ENCODE measurements at places on chromosomes 2 and 18. TPM values are rescaled to one million over a fixed set of nuclear protein-coding genes. Genes with fewer than 3 reads are reported as not detected.

Gene ABCG8
- total RNA-seq: not detected

DNA sequence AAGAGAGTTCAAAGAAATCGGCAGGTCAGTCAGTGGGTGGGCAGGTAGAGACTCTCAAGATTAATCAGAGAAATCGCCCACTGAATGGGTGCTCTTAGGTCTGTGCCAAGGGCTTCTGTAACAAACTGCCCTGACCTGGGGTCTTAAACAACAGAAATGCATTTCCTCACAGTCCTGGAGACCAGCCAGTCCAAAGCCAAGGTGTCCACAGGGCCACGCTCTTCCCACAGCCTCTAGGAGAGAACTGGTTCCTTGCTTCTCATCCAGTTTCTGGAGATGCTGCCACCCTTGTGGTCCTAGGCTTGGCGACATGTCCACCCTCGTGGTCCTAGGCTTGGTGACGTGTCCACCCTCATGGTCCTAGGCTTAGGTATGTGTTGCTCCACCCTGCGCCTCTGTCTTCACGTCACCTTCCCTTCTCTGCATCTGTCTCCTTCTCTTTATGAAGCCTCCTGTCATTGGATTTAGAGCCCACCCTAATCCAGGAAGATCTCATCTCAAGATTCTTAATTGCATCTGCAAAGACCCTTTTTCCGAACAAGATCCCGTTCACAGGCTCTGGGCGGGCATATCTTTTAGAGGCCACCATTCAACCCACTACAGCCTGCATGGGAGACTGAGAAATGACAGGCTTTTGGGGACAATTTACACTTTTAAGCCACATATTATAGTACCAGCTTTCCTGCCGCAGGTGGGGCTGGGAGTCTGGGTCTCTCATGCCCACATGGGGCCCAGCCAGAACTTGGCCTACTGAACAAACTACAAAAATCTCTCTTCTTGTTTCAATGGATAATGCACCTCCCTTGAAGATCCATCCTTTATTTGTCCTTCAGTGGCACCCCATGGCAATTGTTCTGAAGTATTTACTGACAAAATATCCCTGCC lies 161.3 kb downstream of the ASB1 start:
- no peak for DNase-seq

DNA sequence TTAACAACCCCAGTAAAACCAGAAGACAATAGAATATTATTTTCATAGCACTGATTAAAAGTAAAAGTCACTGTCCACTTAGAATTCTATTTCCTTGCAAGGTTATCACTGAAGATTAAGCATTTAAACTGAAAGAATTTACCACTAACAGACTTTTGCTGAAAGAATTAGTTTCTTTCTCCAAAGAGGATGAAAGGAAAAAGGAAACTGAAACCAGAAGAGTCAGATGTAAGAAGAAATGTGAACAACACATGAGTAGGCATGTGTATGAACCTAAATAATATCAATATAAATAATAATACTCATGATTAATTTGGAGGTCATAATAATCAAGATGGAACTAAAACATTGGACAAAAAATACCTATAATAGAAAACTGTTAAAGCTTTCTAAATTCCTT lies 82.4 kb upstream of the KLHL29 start:
- no peak for DNase-seq

DNA sequence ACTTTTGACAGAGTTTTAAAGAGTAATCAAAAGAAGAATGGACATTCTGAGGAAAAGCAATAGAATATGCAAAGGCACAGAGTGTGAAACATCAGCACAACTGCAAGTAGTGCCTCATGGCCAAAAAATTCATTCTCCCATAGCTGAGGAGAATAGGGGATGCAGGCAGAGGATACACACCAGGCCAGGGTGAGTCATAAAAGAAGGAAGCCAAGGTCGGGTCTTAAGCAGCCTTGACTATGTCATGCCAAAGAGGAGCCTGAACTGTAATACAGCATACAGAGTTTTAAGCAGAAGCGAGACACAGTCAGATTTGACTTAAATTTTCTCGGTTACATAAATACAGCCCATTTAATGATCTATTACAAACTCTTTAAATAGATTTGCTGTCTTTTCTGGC lies 165.0 kb downstream of the LNPK start:
- DNase-seq: no peak

GRCh38 chr18:457140-457519 lies 43.4 kb downstream of the COLEC12 start:
- DNase-seq: no peak

- DNase-seq: no peak
These were observed 46.4 kb downstream of the HEATR5B start for GRCh38 chr2:37037771-37038170.

- DNase-seq: no peak
These were observed 16.1 kb downstream of the KCNS3 start for GRCh38 chr2:17894556-17894955.

Gene GPR39
- total RNA-seq: not detected

Gene PEX13
- total RNA-seq: 16.8 TPM

DNA sequence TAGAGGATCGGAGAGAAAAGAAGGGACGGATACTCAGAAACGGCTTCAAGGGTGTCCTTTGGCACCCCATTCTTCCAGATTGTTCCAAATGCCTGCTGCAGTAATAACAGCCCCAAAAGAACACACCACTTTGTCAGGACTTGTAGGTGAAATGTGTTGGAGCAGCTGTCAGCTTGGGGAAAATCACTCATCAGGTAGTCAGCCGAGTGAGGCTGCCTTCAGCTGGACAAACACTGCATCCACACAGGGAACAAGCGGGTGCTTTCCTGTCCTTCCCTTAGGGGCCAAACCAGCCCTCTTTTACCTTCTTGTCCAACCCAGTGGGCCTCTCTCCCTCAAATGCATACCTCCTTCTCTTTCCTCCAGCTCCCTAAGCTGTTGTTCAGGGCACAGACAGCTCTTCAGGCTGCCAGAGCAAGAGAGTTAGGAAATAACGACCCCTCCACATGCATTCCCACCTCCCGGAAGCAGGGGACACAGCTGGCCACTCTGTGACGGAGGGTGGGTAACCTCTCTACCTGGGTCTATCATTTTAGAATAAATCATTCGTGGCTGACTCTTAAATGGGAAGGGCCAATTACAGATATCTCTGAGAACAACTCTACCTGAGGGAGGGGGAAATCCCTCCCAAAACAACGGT lies 48.1 kb downstream of the BCL11A start:
- DNase-seq: no peak

DNA sequence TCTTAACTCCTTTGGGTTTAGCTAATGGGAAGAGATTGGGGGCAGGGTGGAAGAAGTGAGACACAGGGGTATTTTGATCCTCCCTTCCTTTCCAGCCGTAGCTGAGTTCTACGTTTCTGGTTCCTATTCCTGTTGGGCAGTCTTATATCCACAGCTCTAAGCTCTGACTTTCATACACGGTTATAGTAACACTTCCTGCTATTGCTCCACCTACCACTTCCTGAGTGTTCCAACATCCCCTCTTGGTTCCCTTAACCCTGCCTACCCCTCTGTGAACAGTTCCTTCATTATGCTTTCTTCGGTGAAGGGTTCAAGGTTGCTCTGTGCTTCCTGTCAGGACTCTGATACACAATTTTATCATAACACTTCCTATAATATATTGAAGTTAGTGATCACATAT lies 205.1 kb downstream of the DNAH7 start:
- DNase-seq: no peak

DNA sequence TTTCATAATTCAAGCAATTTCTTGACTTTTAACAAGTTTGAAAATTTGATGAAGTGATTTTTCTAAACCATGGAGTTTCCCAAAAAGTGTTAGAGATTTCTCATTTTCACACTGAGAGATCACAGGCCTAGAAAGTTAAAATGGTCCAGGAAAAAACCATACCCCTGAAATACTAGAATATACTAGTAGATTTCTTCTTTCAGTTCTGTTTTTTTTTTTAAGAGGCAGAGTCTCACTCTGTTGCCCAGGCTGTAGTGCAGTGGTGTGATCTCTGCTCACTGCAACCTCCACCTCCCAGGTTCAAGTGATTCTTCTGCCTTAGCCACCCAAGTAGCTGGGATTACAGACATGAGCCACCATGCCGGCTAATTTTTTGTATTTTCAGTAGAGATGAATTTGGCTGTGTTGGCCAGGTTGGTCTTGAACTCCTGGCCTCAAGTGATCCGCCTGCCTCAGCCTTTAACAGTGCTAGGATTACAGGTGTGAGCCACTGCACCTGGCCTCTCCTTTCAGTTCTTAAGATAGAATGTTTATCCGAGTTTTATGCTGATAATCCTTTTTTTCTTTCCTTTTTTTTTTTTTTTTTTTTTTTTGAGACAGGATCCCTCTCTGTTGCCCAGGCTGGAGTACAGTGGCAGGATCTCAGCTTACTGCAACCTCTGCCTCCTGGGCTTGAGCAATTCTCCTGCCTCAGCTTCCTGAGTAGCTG lies 14.4 kb downstream of the MTHFD2 start:
- DNase-seq: no peak
